Esophagus muscularis mucosa (tissue), 4 donors: ENCODE measurements at places on chromosomes 11 and 22. TPM values are rescaled to one million over a fixed set of nuclear protein-coding genes. Genes with fewer than 3 reads are reported as not detected.

Gene TMEM191C
- total RNA-seq, result 3.8 TPM

Gene C1QTNF6
- total RNA-seq, result 0.83 TPM

Gene C11orf65
- not detected for total RNA-seq

Gene ESAM
- 33.3 TPM for total RNA-seq

Gene OR52N4
- not detected for total RNA-seq

Gene MN1
- 31.6 TPM for total RNA-seq

Gene BBOX1
- total RNA-seq, result not detected

Gene POU2AF2
- not detected for total RNA-seq

Gene UBASH3B
- total RNA-seq, result 6.8 TPM

Gene IL18
- total RNA-seq, result 5.8 TPM

Gene GDPD4
- not detected for total RNA-seq

Gene MRPL49
- 103 TPM for total RNA-seq

Gene FIBIN
- total RNA-seq, result 82.8 TPM

Gene ANO5
- total RNA-seq, result 17.5 TPM

Gene LYVE1
- total RNA-seq, result 150 TPM

Gene ZFP91
- 90.2 TPM for total RNA-seq

Gene OR4D11
- total RNA-seq, result not detected

Gene XKR3
- total RNA-seq, result not detected

Gene APIP
- 36.9 TPM for total RNA-seq

Gene OR6A2
- not detected for total RNA-seq

Gene TUB
- 18.3 TPM for total RNA-seq

Gene ANKK1
- total RNA-seq, result not detected

Gene SLC22A12
- not detected for total RNA-seq

Gene PATE4
- total RNA-seq, result not detected

Gene MAFF
- total RNA-seq, result 31.0 TPM

Gene PRODH
- total RNA-seq, result 7.2 TPM

Gene NRIP3
- 3.6 TPM for total RNA-seq

Gene PLEKHB1
- total RNA-seq, result 35.5 TPM

Gene HEPACAM
- total RNA-seq, result 0.42 TPM

Gene RFPL3
- not detected for total RNA-seq

Gene LMNTD2
- 3.1 TPM for total RNA-seq

Gene VPREB1
- total RNA-seq, result not detected

Gene ABCC8
- total RNA-seq, result 2.5 TPM

Gene C11orf87
- total RNA-seq, result not detected

Gene AP2A2
- 82.6 TPM for total RNA-seq

Gene DGAT2
- total RNA-seq, result 2.6 TPM

Gene DLG2
- total RNA-seq, result 7.3 TPM
